ENCODE measurements at places on chromosomes 6 and 20. TPM values are rescaled to one million over a fixed set of nuclear protein-coding genes. Genes with fewer than 3 reads are reported as not detected.

GRCh38 chr6:107603006-107603370, 113.1 kb downstream of the SOBP start:
- DNase-seq = no peak

GRCh38 chr6:41942067-41942851, 651 bp upstream of the CCND3 start:
- DNase-seq = no peak

GRCh38 chr20:50367104-50367674, 143.0 kb upstream of the PTPN1 start:
- DNase-seq = no peak

DNA sequence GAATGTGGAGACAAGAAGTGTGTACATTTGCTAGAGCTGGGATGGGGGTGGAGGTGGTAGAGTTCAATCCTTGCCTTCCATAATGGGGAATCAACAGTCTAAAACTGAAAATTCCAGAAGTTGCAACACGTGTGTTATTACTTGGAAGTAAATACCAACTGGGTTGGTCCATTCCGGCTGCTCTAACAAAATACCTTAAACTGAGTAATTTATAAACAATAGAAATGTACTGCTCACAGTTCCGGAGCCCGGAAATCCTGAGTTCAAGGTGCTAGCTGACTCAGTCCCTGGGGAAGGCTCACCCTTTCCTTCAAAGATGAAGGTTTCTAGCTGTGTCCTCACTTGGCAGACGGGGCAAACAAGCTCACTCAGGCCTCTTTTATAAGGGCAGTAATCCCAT, 59.0 kb downstream of the RIN2 start:
- DNase-seq = no peak

- no peak for DNase-seq
Measured at GRCh38 chr6:39386487-39386886, 64.0 kb upstream of the KCNK16 start.

DNA sequence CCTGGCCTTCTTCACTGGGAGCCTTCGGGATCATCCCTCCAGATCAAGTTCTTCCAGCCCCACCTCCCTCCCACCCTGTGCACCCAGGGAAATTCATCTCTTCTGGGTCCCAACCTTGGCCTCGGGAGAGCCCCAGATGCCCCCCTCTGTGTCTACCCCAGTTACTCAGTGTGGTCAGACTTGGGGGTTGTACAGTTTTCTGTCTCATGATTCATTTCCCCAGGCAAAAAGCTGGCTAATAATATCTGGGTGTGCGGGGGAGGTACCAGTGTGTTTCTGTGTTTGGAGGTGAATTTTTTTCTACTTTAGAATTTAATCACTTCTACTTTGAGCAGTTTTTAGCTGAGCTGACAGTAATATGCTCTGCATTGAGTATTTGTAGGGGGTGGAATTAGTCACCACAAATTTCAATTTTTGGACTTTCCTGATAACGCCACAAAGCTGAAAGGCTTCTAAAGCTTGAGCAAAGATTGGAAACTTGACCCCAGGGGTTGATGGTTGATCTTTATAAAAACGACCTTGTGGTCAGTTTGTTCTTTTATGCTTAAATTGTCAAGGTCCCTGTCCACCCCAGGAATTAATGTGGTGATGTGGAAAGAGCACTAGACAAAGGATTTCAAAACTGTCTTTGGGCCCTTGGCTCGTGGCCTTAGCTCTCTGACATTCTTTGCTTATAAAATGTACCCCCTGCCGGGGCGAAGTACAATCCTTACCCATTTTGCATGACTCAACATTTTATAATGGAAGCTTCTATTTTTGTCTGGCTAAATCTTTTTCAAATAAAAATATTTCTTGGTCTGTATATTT, 284.7 kb upstream of the TAB2 start:
- DNase-seq = no peak

GRCh38 chr20:52054123-52054522, 137.5 kb downstream of the ZFP64 start:
- no peak for DNase-seq

FUT9 gene
- 6.3 TPM for total RNA-seq

Data from neural progenitor cell (in vitro differentiated cells).